WTC11 (cell line): ENCODE measurements at places on chromosomes 16 and 17. TPM values are rescaled to one million over a fixed set of nuclear protein-coding genes. Genes with fewer than 3 reads are reported as not detected.
A peak's percentile ranks its signal among the peaks of the same experiment; 100 is the strongest.

GRCh38 chr17:21545064-21545463, 147.3 kb upstream of the KCNJ18 start:
- no peak for DNase-seq

GRCh38 chr17:10875984-10876555, 38.2 kb upstream of the PIRT start:
- peak; percentile 79 for DNase-seq

DNA sequence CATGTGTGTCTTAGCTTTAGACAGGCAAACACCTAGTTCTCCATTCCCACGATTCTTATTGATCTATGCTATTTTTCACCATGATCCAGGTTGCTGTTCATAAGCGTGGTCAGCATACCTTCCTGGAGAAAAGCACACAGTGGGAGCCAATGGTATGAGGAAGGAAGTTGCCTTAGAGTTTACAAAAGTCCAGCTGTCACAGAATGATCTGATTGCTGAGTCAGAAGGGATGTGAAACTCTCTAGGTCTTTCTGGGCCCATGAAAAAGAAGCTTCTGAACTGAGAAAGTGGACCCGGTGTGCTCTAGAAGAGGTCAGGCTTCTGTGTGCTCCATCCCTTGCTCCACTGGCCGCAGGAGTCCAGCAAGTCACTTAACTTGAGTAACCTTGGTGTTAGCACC, 71.0 kb upstream of the CCL1 start:
- no peak for DNase-seq

DNA sequence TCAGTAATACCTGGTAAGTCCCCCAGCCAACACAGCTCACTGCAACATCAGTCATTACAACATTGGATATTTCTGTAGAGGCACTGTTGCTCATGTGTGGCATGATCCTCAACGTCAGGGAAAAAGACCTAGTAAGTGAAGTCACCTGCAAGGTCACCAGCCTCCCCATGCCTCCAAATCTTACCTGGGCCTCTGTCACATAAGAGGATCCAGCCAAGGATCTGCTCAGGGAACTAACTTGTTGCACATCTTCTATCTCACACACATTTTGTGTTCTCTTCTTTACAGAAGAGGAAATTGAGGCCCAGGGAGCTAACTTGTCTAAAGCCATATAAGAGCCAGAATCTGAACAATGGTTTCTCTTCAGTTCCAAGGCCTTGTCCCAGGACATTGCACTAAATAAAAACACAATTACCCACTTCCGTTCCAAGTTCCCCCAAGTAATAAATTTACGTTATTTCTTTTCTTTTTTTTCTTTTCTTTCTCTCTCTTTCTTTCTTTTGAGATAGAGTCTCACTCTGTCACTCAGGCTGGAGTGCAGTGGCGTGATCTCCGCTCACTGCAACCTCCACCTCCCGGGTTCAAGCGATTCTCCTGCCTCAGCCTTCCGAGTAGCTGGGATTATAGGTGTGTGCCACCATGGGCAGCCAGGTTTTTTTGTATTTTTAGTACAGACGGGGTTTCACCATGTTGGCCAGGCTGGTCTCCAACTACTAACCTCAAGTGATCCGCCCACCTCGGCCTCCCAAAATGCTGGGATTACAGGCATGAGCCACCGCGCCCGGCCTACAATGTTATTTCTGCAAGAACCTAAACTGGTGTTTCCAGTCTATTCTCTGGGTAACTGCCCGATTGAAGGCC, 1.3 kb downstream of the SHMT1 start:
- no peak for DNase-seq

GRCh38 chr17:80032614-80033171, 3.0 kb downstream of the TBC1D16 start:
- no peak for DNase-seq

DNA sequence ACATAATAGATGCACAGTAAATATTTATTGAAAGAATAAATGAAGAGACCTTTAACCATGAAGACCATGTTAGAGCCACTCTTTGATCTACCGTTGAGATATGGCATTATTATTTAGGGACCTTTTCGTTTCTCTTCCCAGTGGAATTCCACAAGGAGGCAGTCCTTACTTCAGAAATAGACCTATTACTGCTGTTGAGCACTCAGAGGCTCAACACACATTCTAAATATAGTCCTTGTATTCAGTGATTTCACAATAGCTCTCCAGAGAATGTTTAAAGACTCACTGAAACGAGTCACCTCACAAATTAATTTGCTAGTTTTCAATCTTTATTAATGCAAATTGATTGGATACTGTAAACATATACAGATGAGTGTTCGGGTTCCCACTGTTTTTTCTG, 603.8 kb downstream of the CDH8 start:
- no peak for DNase-seq

GRCh38 chr17:49123061-49123460, 9.5 kb upstream of the B4GALNT2 start:
- no peak for DNase-seq

DNA sequence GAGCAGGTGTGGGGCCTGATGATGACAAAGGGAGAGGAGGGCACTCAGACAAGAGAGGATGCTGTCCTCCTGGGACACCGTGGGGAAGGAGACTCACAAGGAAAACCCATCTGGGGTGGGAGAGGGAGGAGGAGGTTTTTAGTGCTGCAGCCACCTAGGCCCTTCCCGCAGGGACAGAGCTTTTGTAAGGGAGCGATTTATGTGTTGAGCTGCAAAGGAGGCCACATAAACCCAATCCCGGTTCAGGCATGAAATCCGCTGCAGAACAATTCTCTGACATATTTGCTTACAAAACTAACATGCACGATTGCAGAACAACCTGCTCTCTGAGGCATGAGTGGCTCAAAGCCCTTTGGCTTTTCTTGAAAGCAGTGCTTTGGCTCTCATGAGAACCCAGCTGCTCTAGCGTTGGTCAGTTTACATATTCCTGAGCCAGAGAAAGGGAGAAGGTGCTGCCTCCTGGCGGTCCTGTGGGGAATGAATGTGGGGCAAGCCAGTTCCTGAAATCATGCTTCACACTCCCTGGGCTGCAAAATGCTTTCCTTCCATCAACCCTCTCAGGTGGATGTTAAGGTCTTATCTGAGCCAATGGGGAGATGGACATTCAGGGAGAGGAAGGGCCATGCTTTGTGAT, 122.4 kb upstream of the NLRP1 start:
- peak; percentile 86 for DNase-seq

DNA sequence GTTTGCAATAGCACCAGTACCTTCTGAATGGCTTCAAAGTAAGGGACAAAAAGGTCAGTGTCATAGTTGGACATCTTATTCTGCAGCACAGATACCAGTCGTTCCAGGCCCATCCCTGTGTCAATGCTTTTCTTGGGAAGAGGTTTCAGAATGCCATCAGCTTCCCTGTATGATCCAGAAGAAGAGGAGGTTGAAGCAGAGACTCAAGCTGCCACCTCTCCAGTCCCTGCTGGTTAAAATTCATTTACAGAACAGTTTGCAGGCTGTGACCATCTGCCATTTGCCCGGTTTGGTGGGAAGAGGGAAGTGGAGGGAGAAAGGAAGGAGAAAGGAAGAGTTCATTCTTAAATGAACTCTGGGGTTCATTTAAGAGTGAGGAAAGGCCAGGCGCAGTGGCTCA, 18.4 kb upstream of the EXOSC6 start:
- DNase-seq: no peak

DNA sequence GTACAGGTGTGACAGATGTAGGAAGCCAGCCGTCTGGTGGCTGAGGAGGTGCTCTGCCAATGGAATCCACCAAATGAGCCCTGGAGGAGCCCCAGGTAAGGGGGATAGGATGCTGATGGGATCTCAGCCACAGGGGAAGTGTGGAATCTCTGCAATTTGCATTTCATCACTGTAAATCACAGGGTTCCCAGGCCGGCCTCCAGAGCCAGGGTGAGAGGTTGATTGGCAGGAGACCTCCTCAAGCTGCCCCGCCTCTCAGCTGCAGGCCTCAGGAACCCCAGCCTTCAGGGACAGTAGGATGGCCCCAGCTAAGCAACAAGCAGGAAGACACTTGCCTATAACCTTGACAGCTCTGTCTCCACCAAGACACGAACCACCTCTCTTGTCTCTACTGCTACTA, 39.4 kb downstream of the RTN4RL1 start:
- DNase-seq: peak; percentile 75

GRCh38 chr17:56948491-56948890, 12.4 kb downstream of the COIL start:
- DNase-seq: no peak

DNA sequence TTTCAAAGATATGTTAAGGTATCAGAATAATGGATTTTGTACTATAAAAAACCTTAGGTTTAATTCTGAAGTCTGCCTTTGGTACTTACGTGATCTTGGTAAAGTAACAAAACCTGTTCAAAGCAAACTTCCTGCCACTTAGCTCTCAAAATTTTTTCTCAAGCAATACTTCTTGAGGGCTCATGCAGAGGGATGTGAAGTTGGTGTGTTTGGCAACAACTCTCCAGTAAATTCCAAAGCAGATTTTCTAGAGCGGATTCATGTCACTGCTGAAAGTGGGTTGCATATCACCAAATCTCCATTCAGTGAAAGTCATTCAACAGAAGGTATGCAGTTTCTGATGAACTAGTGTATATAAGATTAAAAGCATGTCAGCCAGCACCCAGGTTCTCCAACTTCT, 856.7 kb downstream of the CDH8 start:
- DNase-seq: no peak

- DNase-seq: no peak
These were observed 127.7 kb downstream of the NTN1 start for GRCh38 chr17:9148905-9149525.

DNA sequence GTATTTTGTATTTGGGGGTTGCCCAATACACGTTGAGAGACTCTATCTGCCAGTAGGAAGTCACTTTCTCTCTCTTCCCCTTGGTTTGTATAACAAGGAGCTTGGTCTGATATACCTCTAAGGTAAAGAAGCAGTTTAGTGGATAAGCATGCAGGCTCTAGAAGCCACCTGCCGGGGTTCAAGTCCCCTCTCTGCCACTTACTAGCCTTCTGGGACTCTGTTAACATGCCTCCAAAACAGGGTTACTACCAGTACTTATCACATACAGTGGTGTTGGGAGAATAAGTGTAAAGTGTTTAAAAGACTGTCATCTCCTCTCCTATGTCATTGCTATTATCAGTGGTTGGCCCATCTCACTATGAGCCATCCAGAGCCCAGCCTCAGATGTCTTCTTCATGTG, 156.1 kb upstream of the HS3ST3A1 start:
- no peak for DNase-seq

GRCh38 chr16:85781695-85782370, 17.5 kb downstream of the EMC8 start:
- DNase-seq: no peak

DNA sequence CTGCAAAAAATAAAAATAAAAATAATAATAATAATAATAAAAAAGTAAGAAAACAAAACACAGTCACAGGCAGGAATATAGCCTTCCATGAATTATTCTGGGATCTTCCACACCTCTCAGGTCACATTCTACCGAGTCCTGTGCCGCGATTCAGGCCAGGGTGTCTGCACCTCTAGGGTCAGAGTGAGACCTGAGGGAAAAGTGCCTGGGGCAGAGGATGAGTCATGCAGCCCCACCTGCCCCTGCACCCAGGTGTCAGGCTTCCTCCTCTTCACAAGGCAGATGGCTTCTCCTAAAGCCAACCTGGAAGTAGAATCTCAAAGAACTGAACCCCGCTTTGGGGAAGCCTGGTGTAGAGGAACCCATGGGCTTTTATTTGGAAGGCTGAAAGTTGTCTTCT, 283.7 kb downstream of the CPPED1 start:
- DNase-seq: no peak

- peak; percentile 7 for DNase-seq
These were observed 223.2 kb upstream of the GSE1 start for GRCh38 chr16:85389679-85390470.

- peak; percentile 73 for DNase-seq
These were observed 266.4 kb downstream of the MAF start for GRCh38 chr16:79334127-79334526.

DNA sequence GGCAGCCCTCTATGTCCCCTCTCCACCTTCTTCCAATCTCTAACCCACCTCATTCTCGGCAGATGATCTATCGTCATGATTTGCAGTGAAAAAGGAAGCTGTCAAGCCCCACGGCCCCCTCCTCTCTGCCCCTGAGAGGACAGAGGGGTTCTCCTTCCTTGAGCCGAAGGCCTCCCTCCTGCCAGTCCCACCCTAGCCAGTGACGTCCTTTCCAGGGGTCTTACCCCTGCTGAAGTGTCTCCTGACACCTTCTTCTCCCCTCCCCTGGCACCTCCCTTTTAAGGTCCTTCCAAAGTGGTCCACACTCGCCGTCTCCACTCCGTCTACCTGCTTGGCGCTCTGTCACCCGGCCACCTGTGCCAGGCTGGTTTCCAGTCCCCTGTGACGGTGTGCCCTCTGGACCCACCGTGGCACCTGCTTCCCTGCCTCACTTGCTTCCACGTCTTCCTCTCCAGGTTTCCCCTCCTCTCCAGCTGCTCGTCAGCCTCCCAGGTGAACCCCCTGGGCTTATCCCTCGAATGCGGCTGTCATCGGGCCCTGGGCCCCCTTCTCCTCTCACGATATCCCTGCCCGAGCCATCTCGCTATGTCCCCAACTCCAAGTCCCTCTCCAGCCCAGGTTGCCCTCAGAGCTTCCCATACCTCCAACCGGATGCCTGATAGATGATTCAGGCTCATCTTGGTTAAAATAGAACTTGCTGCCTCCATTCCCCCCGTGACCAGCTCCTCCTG, 5.7 kb downstream of the CCDC102A start:
- peak; percentile 8 for DNase-seq

GRCh38 chr17:82031885-82032627, 578 bp downstream of the RAC3 start:
- peak; percentile 78 for DNase-seq

- no peak for DNase-seq
These were observed 88.0 kb upstream of the CREBBP start for GRCh38 chr16:3968551-3968950.

DNA sequence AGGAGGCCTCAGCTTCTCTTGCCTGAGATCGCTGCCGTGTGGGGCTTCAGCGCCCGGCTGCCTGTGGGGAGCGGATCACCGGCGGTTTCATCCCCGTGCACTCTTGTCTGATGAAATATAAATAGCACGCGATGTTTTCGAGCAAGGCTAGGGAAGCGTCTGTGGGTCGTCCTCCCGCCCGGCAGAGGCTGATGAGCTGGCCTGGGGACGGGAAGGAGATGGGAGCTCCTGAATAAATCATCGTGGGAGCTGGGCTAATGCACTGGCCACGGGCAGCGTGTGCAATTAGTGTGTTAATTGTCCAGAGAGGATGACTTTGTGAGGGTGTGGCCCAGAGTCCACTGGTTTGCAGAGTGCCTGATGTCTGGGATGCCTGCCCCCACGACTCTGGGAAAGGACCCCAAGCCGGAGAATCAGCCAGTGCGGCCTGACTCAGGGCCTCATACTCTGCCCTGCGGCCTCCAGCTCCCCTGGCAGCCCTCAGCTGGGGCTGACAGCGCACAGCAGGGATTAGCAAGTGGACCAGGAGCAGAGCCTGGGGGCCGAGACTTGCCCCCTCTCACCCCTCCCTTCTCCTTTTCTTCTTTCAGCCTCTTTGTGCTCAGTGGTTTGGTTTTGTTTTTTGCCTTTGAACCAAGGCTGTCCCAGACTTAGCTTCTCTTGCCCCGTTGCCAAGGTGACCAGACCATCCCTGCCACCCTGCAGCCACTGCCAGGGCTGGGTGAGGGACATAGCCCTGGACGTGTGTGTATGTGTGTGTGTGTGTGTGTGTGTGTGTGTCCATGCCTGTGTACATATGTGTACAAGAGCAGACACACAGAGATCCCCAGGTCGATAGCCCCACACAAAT, 21.4 kb downstream of the KCNJ12 start:
- no peak for DNase-seq

The MT1E gene
- 92.7 to 114 TPM (median 103 TPM) in 3 replicates for total RNA-seq

The CFAP119 gene
- 4.6 to 6.6 TPM (median 6.2 TPM) in 3 replicates for total RNA-seq

The DPH1 gene
- 29.5 to 43.2 TPM (median 33.0 TPM) in 3 replicates for total RNA-seq

The TENT4B gene
- 12.7 to 14.3 TPM (median 13.6 TPM) in 3 replicates for total RNA-seq

The CHD3 gene
- total RNA-seq: 38.9 to 42.0 TPM (median 39.5 TPM) in 3 replicates

The KRTAP4-4 gene
- total RNA-seq: not detected in 3 replicates

The FAAP100 gene
- 44.7 to 54.7 TPM (median 47.8 TPM) in 3 replicates for total RNA-seq
